Calu3 (cell line): ENCODE measurements at places on chromosomes 12 and 14. TPM values are rescaled to one million over a fixed set of nuclear protein-coding genes. Genes with fewer than 3 reads are reported as not detected.

NFYB gene
- total RNA-seq = 28.3 and 36.0 TPM in 2 replicates

STXBP6 gene
- 6.4 and 7.9 TPM in 2 replicates for total RNA-seq

DNA sequence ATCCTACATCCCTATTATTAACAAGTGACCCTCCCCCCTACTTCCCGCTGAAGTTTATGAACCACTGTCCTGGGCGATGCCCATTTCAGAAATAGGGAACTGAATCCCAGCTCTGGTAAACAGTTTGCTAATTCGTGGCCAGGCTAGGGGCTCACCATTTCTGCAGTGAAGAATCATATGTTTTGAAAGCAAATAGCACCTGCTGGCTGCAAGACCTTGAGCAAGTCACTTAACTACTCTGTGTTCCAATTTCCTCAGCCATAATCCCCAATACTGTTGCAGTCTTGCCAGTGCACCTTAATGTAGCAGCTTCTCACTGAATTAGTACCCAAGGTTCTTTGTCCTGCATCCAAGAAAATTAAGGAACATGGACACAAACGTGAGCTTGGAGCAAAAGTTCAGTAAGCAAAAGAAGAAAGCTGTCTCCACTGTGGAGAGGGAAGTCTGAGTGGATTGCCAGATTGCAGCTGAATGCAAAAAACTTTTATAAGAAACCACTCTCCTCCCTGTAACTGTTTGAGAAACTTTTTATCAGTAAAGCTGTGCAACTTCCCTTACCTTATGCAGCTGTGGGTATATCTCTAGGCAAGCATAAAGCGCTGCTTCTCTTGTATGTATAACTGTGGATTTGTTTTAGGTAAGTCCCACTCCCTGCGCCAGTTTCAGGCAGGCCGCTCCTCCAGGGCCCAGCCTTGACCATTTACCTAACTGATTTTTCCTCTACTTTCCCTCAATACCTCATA lies 824 bp downstream of the OAS1 start:
- H3K27ac ChIP-seq = peak overlapping the region; percentile 17
- peak overlapping the region; percentile 74 for H3K4me3 ChIP-seq
- peaks cover 42% of the 10 kb centered on the region for H3K4me1 ChIP-seq
- peaks cover 31% of the 10 kb centered on the region for H3K36me3 ChIP-seq

IQSEC3 gene
- total RNA-seq = 0.42 TPM in 1 of 2 replicates, not detected in the other
